ENCODE measurements at places on chromosomes 16 and 17.

- no peak for DNase-seq
These were observed 38.2 kb upstream of the ZNF469 start for GRCh38 chr16:88344411-88345030.

DNA sequence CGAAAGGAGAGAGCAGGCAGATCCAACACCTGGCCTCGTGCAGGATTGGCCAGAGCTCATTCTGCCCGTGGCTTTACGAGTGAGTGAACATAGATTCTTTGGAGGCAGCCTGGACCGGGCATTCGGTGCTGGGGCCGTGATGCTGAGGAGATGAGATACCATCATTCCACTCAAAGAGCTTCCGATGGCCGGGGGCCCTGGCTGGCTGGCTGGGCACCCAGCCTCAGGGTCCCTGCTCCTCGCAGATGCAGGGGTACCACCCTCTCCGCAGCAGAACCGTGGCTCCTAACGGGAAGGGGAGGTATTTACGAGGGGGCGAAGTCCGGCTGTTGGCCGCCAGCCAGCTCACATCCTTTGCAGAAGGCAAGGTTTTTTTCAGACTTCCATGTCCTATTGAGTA is 66.1 kb upstream of the FOXF1 start:
- no peak for DNase-seq

- DNase-seq = no peak
These were observed 9.5 kb upstream of the KRT19 start for GRCh38 chr17:41537614-41537954.

DNA sequence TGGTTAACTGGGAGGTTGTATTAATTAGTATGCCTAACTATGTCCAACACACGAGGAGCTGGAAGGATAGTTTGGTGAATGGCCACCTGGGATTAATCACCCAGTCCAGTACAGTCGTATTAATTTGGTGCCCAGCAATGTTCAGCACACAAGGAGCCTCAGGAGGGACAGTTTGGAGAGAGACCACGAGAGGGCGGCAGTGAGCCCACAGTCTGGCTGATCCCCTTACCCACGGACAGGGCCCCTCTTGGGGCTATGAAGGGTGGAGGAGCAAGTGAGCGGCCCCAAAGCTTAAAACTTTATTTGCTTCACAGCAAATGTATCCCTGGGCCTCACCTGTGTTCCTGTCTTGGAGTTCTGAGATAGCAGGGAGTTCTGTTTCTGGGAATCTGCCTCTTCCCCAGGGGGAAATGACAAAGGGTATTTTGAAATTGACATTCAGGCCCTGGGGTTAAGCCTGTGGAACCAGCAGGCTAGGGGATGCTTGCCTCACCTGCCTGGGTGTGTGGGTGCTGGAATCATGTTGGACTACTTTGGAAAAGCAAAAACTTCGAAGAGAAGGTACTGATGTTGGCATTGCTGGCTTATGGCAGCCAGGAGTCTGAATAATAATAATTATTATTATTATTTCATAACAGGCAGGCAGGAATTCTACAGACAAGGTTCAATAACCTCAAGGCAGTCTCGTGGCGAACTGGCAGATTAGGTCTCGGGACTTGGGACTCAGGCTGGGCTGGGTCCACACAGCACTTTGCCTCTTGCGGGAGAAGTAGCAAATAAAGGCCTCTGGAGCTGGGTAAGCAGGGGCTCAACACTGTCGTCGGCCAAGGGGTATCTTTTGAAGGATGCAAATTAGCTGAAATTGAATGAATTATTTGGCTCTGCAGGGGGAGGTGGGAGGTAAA is 227.6 kb upstream of the ASIC2 start:
- no peak for DNase-seq

DNA sequence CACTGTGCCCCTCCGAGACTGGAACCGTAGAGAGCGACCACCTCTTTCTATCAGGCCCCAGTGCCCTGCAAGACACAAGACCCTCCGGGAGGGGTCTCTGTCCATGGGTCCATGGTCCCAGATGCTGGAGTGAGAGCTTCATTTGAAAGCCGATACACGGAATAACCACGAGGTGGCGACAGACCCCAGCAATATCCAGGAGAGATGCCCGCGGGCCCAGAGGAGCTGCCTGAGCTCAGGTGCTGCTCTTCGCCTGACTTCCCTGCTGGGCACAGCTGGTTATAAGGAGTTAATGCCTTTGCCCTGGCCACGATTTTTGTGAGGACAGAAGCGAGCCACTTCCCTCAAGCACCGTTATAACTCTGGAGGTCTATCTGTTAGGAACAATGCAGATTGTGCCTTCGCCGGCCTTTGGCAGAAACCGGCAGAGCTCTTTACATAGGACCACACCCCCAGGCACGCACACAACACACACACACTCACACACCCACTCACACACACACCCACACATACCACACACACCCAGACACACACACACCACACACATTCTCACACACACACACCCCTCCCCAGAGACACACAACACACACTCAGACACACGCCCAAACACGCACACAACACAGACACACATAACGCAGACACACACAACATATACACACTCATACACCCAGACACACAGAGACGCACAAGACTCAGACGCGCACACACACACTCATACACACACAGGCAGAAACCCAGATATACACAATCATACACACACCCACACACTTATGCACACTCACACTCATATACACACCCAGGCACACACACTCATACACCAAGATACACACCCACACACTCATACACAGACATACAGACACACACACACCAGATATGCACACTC is 436.4 kb downstream of the SOX9 start:
- no peak for DNase-seq

DNA sequence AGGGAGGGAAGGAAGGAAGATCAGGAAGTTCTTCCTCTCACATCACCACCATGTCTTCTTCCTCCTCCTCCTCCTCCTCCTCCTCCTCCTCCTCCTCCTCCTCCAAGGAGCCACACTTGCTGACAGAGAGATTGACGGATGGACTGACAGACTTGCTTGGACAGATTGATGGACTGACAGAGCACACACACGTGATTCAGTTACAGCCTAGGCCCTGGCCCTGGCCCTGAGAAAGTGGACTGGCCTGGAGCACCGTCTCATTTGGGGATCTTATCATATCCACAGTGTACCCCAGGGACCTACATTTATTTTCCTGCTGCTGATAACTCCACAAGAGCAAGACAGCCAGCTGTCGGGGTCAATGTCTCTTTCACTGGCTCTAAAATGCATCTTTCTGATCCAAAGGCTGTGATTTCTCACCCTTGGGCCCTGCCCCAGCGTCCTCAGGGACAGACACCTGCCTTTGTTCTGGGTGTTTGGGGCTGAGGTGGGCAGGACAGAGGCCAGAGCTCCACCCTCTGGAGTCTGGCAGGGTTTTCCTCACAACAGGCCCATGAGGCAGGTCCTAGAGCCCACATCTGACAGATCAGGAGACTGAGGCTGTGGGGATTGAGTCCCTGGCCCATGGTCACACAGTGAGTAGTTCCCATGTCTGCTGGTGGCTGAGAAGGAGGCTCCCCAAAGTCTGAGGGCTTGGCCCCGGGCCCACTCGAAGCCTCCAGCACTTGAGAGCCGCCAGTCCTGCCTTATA is 2.3 kb upstream of the P2RX1 start:
- DNase-seq = no peak

DNA sequence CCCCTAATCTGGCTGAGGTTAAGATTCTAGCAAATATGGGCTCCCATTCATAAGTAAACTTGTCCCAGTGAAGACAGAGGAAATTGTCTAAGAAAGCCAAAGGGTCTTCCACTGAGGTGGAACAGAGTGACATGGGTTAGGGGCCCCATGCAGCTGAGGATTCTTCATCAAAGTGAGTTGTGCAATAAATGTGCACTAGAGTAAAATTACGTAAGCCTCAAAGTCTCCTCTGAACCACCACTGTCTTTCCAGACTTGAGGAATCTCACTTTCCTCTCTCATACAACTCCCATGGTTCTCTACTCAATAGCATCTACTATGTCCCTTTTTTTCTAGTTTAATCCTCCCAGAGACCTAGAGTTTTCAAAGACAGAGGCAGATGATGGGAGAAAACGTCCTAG is 132.4 kb downstream of the CA10 start:
- DNase-seq = no peak

DNA sequence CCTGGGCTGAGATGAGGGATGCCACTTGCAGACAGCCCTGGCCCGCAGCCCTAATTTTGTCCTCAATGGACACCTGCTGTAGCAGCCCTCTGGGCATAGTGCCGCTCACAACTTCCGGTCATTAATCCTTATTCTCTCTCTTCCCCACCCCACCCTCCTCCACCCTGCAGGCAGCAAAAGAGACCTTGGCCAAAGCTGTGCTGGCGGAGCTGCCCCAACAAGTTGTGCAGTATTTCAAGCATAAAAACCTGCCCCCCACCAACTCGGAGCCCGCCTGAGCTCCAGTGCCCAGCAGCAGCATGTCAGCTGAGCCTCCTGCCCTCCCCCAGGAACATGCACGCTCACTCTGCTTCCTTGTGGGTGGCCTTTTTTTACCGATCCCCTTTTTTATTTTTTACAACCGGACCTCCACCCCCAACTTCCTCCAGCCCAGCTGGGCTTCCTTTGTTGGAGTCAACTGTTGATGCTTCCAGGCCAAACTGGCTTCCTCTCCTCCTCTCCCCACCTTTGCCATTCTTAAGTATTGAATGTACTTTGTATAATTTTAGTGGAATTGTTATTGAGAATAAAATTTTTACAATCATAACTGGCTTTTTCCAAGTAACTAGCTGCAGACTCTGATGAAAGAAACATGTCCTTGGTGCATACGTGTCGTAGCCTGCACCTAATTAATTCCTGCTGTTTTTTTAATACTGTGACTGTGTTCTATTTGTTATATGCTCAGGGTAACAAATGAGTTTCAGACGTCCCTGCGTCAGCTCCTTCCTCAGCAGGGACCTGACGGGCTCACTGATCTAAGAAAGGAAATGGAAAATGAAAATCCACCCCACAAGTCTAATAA is 38.2 kb downstream of the PSME3IP1 start:
- DNase-seq = no peak

DNA sequence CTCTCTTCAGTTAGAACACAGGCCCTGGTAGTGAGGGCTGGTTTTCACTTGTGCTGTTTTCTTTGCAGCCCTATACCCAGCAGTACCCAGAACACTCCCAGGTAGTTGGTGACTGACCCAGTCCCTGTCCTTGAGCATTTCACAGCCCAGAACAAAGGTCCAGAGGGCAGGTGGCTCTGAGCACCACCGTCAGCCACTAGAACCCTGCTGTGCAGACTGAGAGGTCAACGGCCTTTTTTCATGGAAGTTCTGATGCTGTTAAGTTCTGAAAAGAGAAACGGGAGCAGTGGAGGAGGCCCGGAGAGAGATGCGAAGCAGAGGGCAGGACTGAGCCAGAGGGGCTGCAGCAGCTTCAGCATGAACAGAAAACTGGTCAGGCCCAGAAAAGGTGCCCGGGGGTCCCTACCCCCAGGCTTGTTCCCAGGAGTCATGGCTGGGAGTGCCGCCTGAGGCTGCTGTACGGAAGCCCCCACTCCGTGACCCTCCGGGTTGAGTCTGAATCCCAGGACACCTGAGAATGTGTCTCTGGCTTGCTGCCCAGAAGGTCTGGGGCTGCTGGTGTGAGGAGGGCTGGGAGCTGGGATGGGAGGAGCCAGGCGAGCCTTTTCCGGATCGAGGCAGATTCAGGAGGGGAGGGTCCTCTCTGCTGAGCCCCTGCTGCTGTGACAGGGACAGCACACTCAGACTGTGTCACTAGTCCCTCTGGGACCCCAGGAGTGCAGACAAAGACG is 8.7 kb downstream of the ZNF276 start:
- no peak for DNase-seq

- no peak for DNase-seq
These were observed 57.2 kb upstream of the ALOX12 start for GRCh38 chr17:6938637-6939036.

DNA sequence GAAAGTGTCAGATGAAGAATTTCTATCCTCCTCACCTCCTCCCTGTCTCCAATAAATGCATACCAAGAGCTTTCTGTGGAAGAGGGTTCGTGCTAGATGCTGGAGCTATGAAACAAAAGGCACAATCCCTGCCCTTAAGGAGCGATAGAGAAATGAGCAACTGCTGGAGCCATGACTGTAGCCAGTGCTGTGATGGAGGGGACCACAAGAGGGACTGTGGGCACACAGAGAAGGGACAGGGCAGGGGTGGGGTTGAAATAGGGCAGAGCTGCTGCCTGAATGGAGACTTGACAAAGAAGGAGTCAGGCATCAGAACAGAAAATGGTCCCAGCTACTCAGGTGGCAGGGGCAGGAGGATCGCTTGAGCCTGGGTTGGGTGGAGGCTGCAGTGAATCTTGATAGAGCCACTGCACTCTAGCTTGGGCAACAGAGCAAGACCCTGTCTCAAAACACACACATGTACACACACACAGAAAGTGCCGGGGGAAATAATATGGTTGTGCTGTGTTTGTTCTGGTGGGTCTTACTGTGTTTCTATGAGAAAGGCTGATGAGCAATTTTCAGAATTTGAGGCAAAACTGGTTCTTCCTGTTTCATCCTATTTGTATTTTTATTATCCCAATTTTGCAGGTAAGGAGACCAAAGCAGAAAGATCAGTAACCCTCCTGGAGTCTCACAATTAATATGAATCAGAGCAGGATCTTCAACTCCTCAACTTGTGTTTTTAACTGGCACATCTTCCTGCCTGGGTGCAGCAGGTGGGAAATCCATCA is 16.5 kb downstream of the TMEM98 start:
- DNase-seq = no peak

All from stromal cell of bone marrow (primary cell).